ENCODE measurements at places on chromosomes 4 and X.

DNA sequence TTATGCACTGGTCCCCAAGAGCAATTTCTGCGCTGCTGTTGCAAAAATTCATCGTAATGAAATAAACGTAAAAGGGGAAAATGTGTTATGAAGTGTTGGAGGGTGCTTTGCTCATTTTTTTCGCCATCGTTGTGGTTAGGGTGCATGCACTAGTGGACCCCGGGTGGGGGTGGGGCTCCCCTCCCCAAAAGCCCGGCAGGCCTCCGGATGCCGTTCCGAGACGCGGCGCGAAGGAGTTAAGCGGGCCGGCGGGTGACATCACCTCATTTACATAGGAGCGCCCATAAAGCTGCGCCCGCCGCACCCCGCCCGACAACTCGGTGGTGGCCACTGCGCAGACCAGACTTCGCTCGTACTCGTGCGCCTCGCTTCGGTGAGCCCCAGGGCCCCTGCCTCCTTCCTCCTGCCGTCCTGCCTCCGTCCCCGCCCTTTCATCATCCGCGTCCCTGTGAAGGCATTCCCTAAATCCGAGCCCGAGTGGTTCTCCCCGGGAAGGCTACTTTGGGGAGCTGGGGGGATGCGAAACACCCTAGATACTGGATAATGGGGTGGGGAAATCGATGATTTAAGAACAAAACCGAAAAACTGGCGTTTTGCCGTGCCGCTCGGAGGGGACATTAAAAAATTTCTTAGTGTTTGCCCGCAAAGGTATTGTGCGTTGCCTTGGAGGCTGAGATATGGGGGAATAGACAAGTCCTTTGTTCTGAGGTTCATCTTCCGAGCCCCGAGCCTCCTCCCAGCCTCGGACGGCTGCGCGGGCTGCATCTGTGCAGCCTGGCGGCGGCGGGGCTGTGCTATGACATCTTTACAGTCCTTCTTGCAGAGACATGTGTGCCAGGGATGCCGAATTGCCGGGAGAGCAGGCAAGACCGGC, at the start of gene TMSB4X:
TMSB4X (plus strand) TSS at position 315 of the 874 bp plus-strand sequence.
- DNase-seq, result peak; percentile 84

DNA sequence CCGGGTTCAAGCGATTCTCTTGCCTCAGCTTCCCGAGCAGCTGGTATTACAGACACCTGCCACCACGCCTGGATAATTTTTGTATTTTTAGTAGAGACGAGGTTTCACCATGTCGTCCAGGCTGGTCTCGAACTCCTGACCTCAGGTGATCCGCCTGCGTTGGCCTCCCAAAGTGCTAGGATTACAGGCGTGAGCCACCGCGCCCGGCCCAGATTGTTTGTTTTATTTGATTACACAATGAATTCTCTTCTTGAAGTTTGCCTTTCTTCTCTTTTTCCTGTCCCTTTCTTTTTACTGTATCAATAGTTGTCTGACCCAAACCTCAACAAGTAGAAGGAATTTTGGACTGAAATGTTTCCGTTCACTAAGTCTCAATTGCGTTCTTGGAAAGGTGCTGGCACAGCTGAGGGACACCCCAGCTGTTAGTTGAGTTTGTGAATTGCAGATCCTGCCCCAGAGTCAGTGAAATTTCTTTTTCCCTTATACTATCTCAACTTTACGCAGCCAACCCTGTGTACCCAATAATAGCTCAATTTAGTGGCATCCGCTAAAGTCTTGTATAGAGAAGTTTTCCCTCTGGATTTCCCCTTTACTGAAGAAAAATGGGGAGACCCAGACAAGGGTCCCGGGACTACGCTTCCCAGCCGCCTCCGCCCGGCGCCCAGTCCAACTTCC, 639 bp upstream of the MTM1 start:
- DNase-seq, result no peak

- no peak for DNase-seq
Observed at GRCh38 chrX:69010339-69010738, 154.9 kb downstream of the PJA1 start.

DNA sequence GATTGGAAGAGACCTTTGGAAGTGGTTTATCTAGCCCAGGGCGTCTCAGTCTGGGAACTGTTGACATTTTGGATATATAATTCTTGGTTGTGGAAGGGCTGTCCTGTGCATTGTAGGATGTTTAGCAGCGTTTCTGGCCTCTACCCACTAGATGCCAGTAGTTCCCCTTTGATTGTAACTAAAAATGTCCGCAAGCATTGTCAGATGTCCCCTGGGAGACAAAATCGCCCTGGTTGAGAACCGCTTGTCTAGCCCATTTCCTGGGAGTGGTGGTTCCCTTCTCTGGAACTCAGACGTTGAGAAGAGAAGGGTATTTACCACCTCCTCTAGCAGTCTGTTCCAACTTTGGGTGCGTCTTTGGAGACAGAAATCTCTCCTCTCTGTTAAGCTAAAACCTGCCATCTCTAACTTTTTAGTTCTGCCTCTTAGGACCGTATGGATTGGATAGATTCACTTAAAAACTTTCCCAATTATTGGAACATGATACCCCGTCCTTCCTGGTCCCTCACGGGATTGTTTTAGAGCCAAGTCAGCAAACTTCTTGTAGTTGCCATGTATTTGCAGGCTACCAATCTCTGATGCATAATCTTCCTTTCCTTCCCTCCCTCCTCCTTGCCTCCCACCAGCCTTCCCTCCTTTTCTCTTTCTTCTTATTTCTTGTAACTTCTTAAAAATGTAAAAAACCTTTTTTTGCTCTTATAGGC, 13.9 kb downstream of the TMEM165 start:
- DNase-seq, result no peak

- no peak for DNase-seq
Observed at GRCh38 chr4:83558680-83559079, 22.8 kb downstream of the GPAT3 start.

DNA sequence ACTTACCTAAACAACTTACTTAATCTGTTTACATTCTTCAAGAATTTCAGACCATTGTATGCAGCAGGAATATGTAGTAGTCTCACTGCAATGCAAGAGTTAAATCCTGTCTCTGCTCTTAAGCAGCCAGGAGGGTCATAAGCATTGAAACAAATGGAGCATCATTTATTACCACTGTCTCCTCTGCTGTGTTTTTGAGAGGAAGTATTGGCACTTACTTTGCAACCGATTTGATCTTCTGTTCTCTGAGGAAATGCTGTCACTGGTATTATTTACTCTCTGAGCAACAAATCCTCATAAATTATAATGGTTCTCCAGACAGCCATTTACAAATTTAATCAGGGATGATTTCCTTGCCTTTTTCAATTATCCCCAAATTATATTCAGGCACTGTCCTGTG, 1367.1 kb downstream of the STIM2 start:
- no peak for DNase-seq

GRCh38 chr4:88411491-88412096, 32.9 kb downstream of the HERC6 start:
- no peak for DNase-seq

GRCh38 chr4:148079961-148080360, 348.1 kb downstream of the ARHGAP10 start:
- DNase-seq, result no peak

DNA sequence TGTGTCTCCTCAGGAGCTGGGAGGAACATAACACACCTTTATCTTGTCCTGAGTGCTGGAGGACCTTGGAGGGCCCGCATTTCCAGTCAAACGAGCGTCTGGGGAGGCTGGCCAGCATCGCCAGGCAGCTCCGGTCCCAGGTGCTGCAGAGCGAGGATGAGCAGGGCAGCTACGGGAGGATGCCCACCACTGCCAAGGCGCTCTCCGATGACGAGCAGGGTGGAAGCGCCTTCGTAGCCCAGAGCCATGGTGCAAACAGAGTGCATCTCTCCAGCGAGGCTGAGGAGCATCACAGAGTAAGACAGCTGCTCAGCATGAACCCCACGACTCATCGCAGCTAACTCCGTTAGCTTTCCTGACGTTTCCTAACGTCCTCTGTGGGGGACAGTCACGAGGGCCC, 430 bp downstream of the TRIML1 start:
- DNase-seq, result no peak

GRCh38 chr4:48681856-48682255, 98.2 kb downstream of the FRYL start:
- no peak for DNase-seq

- no peak for DNase-seq
Observed at GRCh38 chr4:112739442-112739841, 102.5 kb downstream of the LARP7 start.

DNA sequence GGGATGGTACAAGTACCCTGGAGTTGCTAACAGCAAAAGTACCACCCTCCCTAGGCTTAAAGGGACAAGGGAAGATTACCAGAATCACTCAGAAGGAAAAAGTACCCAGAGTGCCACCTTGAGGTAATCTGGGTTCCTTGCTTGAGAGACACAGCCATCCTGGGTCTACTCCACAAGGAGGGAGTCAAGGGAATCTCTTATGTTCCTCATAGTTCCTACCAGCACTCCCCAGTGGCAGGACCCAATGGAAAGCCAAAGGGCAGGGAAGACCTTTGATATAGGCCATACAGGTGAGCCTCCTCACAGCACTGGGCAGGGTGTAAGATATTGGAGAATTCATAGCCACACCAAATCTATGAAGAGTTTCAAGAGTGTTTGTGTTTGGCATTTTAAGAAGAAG, 5.7 kb downstream of the IL2 start:
- DNase-seq, result peak; percentile 27

- no peak for DNase-seq
Observed at GRCh38 chrX:118507766-118508165, 12.2 kb downstream of the DOCK11 start.

DNA sequence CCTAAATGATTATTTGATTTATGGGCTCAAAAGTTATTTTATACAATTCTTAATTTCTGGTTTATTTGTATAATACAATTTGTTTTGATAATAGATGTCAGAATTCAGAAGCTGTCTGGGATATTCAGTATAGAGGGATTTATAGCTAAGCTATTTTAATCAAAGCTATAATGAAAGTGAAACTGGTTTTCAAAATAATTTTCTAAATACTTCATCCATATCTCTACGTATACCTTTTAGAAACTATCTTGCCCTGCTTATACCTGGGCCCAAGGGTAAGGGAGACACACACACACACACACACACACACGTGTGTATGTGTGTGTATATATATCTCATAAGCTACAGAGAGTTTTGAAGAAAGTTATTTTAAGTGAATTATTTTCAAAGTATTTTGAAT, 2.9 kb downstream of the TMEM131L start:
- DNase-seq, result no peak

DNA sequence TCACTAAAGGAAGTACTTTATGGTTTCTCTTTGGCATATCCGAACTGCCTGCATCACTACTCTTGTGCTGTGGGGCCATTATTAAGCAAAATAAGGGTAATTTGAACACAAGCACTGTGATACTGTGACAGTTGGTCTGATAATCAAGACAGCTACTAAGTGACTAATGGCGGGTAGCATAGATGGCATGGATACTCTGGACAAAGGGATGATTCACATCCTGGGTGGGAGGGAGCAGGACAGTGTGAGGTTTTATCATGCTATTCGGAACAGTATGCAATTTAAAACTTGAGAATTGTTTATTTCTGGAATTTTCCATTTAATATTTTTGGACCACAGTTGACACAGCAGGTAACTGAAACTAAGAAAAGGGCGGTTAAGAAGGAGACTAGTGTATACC, 52.6 kb upstream of the CITED1 start:
- DNase-seq, result no peak

GRCh38 chrX:130933358-130933757, 30.3 kb upstream of the ENOX2 start:
- DNase-seq, result no peak

- no peak for DNase-seq
Observed at GRCh38 chr4:32958586-32958985, 2238.4 kb downstream of the PCDH7 start.

DNA sequence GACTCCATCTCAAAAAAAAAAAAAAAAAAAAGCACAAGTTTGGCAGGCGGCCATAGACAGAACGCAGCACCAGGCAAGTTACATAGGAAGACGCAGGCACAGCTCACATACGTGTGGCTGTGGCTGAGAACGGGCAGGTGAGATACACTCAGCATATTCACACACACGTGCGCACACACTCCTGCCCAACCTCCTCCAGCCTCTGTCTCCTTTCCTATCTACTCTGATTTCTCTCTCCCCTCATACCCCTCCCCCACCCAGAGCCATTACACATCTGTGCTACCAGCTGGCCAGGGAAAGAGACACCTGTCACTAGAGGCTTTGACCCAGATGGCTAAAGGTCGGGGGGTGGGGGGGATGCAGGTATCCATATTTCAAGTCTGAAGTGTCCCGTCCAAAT, 2.2 kb upstream of the SLC38A5 start:
- DNase-seq, result no peak

DNA sequence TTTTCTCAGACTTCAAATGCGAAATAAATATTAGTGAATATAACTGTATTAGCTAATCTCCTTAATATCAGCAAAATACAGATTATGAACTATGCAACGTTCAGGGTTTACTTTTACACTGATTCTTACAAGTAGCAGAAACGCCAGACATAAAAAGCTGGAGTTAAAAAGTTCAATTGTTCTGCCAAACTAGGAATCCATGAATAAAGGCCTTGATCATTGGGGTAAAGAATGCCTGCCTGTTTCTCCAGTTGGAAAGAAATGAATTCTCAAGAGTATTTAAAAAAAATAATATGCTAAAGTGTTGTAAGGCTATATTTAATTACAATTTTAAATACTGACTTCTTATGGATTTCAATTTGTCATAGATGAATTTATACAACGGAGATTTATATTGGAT, 612.2 kb downstream of the DMD start:
- DNase-seq, result no peak

DNA sequence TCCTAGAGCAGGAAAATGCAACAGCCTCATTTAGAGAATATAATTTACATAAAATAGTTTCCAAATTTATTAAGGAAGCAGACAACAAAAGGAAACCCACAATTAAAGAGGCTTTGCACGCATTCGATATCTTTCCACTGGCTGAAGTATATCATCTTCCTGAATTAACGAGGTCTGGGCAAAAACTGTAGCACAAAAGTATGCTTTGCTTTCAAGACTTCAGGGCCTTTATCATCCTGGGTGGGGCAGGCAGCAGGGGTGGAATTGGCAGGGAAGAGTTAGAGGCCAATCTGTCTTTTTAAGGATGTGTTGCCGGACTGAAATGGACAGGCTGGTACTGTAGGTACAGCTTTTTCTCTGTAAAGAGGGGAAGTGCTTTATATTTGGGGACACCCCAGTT, 17.0 kb upstream of the STX18 start:
- no peak for DNase-seq

- DNase-seq, result no peak
Observed at GRCh38 chr4:36332782-36333131, 51.3 kb downstream of the DTHD1 start.

- no peak for DNase-seq
Observed at GRCh38 chr4:73258436-73258685, 237 bp downstream of the ANKRD17 start.

DNA sequence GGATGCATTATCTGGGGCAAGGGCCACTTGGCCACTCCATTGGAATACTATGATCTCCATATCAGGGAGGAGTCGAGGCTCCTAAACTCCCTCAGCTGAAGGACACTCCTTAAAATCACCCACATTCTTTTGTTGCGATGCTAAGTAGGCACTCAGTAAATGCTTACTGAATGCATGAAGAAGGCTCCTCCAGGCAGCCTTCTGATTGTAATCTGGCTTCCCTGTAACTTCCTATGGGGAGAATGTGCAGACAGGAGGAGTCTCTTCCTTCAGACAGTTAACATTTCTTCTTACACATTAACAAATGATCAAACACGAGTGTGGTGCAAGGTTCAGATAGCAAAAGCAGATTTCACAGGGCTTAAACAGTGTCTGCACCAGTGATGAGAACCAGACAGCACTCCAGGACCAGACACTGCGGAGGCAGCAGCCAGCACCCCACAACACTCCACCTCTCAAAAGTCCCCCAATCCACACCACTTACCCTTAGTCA, 21.4 kb upstream of the USO1 start:
- no peak for DNase-seq

- DNase-seq, result no peak
Observed at GRCh38 chr4:186930024-186930423, 206.4 kb upstream of the FAT1 start.

All from activated naive CD4-positive, alpha-beta T cell treated with Interleukin-2 at 50 U/mL for 16 hours (primary cell).